ENCODE measurements at places on chromosomes 11 and 22.
A peak's percentile ranks its signal among the peaks of the same experiment; 100 is the strongest.

DNA sequence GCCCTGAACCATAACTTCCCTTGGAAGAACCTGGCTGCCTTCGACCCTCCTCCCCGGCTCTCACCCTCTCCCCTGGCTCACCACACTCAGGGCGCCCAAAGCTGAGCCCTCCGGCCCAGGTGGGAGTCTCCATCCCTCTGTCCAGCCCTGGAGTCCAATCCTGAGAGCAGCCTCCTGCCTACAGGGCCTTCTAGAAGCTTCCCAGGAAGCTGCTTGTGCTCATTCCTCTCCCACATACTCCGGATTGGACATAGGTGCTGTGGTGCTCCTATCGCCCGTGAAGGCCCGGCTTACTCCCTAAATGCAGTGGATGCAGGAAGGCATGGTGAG lies 1332.0 kb downstream of the BRD1 start:
- DNase-seq = no peak

GRCh38 chr22:21031545-21032036 lies 770 bp downstream of the SLC7A4 start:
- DNase-seq = no peak

DNA sequence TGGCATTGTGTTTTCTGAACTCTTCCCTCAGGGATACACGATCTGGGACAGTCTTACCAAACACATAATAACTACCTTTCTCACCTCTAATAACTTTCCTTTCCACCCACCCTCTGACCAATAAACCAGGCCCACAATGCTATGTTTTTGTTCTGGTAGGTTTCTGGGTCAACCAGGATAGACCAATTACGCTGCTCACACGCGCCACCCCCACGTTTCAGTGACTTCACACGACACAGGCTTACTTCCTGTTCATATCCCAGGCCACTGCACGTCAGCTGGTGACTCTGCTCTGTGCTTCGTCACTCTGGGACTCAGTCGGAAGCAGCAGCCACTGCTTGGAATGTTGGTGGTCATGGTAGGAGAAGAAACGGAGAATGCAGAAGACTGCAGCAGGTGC lies 2.5 kb downstream of the KRTAP5-4 start:
- no peak for DNase-seq

GRCh38 chr11:73252577-73253191 lies 19.5 kb upstream of the P2RY6 start:
- DNase-seq = no peak

DNA sequence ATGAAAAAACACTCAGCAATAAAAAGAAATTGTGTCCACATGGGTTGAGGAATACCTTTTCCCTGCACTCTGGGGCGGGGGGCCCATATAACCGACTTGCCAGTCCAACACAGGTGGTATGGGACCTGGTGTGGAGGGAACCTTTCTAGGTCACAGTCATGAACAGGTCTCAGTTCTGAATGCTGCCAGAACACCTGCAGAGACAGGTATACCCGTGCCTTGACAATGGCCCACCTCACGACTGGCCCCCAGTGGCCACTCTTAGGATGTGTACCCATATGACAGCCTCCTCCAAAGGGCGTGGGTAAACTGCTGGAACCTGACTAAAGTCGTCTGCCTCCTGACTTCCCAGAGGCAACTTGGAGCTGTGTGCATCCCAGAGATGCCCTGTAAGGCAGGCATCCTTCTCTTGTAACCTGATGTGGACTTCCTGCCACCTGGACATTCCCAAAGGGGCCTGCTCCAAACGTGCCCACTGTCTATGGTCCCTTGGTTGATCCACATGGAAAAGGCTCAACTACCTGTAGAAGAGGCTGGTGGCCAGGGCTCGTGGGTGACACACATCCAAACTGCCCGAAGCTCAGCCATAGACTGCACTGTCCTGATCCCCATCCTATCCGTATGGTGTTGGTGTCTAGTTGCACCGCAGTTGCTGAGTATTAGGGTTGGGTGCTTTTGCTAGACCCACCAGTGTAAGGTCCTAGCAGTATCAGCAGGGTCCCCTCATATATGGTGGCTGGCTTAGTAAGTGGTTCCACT lies 859.3 kb downstream of the BRD1 start:
- DNase-seq = no peak

GRCh38 chr11:11265994-11266606 lies 87.0 kb downstream of the CSNK2A3 start:
- no peak for DNase-seq

DNA sequence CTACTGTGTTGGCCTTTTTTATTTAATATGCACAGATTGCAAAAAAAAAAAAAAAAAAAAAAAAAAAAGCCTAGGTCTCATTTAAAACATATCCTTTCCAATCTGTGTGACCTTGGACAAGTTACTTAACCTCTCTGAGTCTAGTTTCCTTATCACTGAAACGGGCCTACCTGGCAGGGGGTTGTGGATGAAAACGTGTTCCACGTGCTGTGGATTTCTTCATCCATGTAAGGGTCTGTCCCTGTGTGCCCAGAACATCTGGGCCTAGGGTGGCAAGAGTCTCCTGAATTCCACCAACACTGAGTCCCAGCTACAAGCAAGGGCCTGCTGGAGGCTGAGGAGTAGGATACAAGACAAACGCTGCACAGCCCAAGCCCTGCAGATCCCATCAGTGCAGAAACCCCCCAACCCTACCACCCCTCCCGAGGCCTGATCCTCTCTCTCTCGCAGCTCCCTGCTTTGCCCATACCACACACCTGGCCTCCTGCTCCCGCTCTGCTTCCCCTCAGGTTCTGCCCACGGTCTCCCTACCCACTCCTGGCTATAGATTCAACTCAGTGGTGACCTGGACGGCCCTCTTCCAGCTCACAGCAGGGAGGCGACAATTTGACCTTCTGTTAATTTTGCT lies 4.7 kb upstream of the GNAZ start:
- no peak for DNase-seq

DNA sequence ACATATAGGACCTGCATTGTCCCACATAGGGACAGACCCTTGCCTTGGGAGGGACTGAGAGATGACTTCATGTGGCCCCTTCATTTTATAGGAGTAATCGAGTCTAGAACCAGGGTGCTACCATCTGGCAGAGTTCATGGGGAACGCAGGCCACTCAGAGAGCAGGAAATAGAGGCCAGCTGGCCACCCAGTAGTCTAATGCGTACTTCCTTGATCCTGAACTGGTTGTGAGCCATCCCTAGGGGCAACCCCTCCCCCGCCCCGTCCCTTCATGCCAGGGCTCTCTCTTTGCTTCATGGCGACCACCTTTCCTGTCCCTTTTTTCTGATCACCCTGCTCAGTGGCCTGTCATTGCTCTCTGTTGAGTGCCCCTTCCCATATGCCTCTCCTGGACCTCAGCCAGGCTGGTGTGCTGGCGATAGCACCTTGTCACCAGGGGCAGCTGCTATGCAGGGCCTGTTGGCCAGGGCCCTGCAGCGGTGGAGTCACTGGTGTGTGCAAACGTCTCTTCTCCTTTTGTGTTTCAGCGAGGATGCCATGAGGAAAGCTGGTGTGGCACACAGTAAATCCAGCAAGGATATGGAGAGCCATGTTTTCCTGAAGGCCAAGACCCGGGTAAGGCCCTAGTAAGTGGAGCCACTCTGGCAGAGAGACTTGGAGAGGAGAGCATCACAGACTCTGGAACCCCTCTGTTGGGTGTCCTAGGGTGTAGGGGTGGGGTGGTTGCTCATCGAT lies 29.3 kb downstream of the MED15 start:
- no peak for DNase-seq

DNA sequence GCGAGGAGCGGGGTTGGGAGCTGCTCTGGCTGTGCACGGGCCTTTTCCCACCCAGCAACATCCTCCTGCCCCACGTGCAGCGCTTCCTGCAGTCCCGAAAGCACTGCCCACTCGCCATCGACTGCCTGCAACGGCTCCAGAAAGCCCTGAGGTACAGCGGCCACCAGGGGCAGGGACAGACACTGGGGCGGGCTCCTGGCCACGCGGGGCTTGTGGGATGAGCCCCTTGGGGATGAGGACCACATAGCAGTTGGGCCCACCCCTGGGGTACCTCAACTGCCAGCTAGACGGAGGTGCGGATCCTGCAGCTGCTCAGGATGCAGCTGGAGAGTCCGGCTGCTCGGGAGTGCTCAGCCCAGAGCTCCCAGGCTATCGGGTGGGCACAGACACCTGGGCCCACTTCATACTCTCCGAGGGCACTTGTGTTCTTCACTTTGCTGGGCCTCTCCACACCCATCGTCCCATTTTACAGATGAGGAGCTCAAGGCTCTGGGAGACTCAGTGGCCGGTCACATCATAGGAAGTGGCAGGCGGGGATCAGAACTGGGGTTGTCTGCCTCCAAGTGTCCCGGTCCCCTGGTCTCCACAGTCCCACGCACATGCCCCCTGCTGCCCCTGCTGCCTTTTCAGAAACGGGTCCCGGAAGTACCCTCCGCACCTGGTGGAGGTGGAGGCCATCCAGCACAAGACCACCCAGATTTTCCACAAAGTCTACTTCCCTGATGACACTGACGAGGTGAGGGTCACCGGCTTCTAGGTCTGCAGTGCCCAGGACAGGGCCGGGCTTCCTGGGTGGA lies 77.6 kb downstream of the MYO7A start:
- DNase-seq = no peak

- no peak for DNase-seq
These were observed 7.9 kb downstream of the TOMM22 start for GRCh38 chr22:38689651-38690050.

- DNase-seq = no peak
These were observed 7.3 kb downstream of the DDI1 start for GRCh38 chr11:104043678-104044239.

DNA sequence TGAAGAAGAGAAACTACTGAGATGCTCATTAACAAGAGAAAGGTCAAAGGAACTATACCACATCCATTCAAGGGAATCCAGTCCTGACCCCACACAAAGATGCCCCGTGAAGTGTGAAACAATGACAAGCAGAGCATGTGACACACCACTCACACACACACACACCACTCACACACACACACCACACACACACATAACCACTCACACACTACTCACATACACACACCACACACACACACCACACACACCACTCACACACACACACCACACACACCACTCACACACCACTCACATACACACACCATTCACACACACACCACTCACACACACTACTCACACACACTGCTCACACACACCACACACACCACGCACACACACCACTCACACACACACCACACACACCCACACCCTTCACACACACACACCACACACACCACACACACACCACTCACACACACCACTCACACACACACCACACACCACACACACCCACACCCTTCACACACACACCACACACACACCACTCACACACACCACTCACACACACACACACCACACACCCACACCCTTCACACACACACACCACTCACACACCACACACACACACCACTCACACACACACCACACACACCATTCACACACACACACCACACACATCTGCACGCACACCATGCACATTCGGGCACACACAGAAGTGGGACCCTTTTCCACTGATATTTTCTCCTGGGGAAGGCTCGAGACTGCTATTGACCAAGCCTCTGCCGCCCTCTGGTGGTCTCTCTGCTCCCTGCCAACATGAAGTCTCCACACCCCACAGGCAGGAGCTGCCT lies 32.0 kb upstream of the COMT start:
- no peak for DNase-seq

DNA sequence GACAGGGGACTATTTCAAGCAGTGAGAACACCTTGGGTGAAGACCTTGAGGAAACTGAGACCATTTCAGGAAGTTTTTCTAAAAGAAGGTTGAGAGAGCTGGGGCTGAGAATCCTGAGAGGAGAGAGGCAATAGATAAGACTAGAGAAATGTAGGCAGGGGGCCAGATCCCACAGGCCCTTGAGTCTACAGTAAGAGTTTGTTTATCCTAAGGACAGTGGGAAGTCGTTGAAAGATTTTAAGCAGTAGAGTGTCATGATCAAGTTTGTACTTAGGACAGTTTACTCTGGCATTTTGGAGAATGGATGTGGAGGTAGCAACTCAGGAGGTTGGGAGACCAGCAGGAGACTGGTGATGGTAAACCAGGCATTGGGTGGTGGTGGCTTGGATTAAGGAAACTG lies 17.1 kb downstream of the HSD17B12 start:
- DNase-seq = no peak

DNA sequence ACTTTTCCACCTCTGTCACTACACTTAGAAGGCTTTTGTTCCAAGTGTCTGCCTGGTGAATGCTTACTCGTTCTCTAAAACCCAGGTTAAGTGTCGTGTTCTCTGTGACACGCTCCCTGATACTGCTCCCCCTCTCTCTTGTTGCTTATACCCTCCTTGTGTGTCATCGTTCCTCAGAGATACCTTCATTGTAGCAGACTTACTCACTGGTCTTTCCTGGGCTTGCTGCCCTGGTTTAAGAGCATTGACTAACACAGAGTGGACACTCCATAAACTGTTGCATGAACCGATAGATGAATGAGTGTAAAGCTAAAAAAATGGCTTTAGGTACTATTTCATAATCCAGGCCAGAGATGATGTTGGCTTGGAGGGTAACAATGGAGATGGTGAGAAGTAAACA lies 171.3 kb downstream of the GRIK4 start:
- no peak for DNase-seq

- no peak for DNase-seq
These were observed 32.9 kb upstream of the SLN start for GRCh38 chr11:107744736-107745135.

DNA sequence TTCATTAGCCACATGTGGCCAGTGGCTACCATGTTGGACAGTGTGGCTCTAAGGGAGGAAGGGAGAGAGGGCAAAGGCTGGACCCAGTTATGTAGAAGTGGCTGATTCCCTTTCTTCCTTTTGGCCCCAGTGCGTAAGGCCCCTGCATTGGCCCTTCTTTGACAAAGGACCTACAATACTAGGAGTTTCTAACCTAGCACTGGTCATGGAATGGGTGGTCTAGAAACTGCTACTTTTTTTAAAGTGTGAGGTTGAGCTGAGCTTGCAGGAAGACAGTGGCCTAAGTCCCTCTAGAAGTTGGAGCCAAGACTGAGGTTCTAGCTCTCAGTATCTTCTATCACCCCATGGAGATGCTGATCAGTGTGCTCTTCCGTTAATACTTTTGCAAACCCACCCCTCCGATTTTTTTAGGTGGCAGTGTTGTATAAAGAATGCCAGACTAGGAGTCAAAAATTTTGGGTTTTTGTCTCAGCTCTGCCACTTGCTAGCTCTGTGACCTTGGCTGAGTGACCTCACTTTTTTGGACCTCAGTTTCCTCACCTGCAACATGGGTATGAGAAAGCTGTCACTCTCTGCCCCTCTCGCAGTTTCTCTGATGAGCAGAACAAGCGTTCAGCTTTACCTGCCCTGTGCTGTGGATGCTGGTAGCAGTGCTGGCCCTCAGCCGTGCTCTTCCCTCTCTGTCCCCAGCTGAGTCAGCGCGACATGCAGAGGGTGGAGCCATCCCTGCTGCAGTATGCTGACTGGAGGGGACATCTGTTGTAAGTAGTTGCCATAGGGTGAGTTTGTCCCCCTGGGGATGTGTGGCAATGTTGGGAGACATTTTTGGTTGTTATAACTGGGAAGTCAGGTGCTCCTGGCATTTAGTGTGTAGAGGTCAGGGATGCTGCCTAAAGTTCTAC lies 6.9 kb downstream of the ACCS start:
- no peak for DNase-seq

- no peak for DNase-seq
These were observed 9.6 kb downstream of the HTATIP2 start for GRCh38 chr11:20373147-20373546.

GRCh38 chr11:131246156-131246555 lies 124.3 kb upstream of the NTM start:
- no peak for DNase-seq

- DNase-seq = no peak
These were observed 34.9 kb downstream of the RPL27A start for GRCh38 chr11:8717544-8717875.

- DNase-seq = peak; percentile 64
These were observed 50.5 kb upstream of the ZBED5 start for GRCh38 chr11:10908215-10908951.
